WTC11 (cell line): ENCODE measurements at places on chromosomes 16 and 17.

- H3K36me3 ChIP-seq = no peaks in the 10 kb centered on the region
- peaks cover 35% of the 10 kb centered on the region for H3K4me1 ChIP-seq
- no peak overlapping the region for H3K4me3 ChIP-seq
- H3K27ac ChIP-seq = no peak overlapping the region
- peaks cover 75% of the 10 kb centered on the region for H3K27me3 ChIP-seq
- DNase-seq = no peak
Measured at GRCh38 chr17:44967907-44968224, 237 bp downstream of the C1QL1 start.

DNA sequence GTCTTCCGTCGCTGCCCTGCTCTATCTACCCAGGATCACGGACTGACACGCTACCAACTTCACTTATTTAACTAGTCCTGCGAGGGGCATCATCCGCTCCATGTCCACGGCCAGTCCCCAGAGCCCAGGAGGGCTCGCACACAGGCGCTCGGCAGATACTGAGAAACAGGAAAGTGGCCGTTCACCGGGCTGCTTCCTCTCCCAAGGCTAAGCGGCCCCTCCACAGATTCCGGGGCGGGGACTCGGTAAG lies 388 bp downstream of the OXLD1 start:
- H3K36me3 ChIP-seq = peaks cover 30% of the 10 kb centered on the region
- DNase-seq = no peak
- H3K4me3 ChIP-seq = peak overlapping the region; percentile 96
- H3K27ac ChIP-seq = peak overlapping the region; percentile 96
- H3K27me3 ChIP-seq = no peaks in the 10 kb centered on the region

- H3K4me1 ChIP-seq = peaks cover 83% of the 10 kb centered on the region
- no peaks in the 10 kb centered on the region; the same call in 1 of the 2 replicates for H3K36me3 ChIP-seq
- DNase-seq = no peak
- H3K4me3 ChIP-seq = peak overlapping the region; percentile 7; the same call in 1 of the 2 replicates
Measured at GRCh38 chr17:27466376-27466742, 10.1 kb downstream of the KSR1 start.

- no peaks in the 10 kb centered on the region for H3K36me3 ChIP-seq
- peaks cover under 1% of the 10 kb centered on the region for H3K4me1 ChIP-seq
- peaks cover 26% of the 10 kb centered on the region for H3K27me3 ChIP-seq
- DNase-seq = no peak
Measured at GRCh38 chr17:19583871-19584270, 50.2 kb downstream of the SLC47A1 start.

- H3K27ac ChIP-seq = no peak overlapping the region
- no peak overlapping the region for H3K4me3 ChIP-seq
- peaks cover 13% of the 10 kb centered on the region for H3K36me3 ChIP-seq
- peaks cover 36% of the 10 kb centered on the region for H3K4me1 ChIP-seq
- peaks cover 11% of the 10 kb centered on the region for H3K27me3 ChIP-seq
- no peak for DNase-seq
Measured at GRCh38 chr16:80982646-80983045, 24.0 kb downstream of the CMC2 start.

DNA sequence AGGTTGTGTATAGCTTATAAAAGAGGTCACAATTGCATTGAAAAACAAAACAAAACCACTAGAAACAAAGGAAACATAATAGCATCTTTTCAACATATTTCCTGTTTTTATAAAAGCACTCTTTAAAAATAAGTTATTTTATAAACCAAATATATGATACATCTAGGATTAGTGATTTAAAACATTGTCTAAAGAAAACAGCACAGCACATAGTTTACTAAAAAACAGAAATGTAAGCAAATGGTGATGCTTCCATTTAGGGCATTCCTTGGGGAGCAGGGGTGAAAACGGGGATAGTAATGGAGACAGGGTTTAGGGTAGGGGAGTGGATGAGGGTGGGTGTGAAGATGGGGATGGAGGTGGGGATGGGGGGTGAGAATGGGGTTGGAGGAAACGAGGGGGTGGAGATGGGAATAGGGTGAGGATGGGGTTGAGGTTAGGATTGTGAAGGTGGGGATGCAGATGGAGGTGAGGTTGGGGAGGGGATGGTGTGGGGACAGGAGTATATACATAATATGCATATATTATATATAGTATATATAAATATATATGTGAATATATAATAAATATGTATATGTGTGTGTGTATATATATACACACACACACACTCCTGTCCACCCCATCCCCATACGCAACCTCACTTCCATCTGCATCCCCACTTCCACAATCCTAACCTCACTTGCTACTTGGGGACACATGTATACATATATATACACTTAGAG lies 1519.5 kb downstream of the CDH11 start:
- no peak overlapping the region for H3K27ac ChIP-seq
- no peaks in the 10 kb centered on the region for H3K27me3 ChIP-seq
- no peaks in the 10 kb centered on the region for H3K4me1 ChIP-seq
- H3K36me3 ChIP-seq = no peaks in the 10 kb centered on the region
- DNase-seq = no peak
- no peak overlapping the region for H3K4me3 ChIP-seq

DNA sequence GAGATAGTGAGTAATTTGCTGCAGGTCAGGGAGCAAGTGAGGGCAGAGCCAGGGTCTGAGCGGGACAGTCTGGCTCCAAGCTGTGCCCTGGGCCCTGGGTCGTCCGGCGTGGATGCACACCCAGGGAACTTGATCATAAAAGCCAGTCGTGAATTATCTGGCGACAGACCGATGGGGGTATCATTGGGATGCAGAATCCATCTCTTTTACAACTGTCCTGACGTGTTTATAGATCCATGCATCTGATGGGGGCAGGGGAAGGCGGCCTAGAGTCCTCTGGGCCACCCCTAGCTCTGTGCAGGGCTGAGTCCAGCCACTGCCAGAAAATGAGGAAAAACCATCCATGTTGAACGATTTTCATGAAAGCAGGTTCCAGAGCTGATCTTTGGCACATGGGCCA lies 332.8 kb downstream of the C16orf95 start:
- no peak overlapping the region for H3K27ac ChIP-seq
- peaks cover 8% of the 10 kb centered on the region for H3K4me1 ChIP-seq
- no peak for DNase-seq
- H3K36me3 ChIP-seq = no peaks in the 10 kb centered on the region

DNA sequence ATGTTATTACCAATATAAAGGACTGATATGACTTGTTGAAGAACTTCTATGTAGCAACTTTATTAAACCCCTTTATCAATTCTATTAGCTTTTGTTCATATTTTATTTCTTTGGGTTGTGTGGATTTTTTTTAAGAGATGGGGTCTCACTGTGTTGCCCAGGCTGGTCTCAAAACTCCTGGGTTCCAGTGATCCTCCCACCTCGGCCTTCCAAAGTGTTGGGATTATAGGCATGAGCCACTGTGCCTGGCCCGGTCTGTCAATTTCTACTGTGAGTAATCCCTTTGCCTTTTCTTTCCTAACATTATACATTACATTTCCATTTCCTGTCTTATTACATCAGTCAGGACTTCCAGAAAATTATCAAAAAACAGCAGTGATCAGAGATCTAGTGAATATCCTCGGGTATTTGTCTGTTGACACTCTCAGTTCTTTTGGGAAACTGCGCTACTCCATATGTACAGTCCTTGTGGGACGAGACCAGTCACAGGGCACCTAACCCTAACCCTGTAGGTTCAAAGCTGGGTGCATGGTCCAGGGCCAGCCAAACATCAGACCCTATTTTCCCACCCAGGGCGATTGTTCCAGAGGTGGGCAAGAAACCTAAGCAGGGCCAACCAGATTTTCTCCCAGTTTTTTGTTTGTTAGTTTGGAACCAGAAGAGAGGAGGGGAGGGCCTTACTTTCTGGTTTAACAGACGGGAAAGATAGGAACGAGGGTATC lies 1.7 kb upstream of the SLC47A1 start:
- H3K4me1 ChIP-seq = peaks cover 16% of the 10 kb centered on the region
- no peak overlapping the region for H3K27ac ChIP-seq
- H3K36me3 ChIP-seq = no peaks in the 10 kb centered on the region
- H3K27me3 ChIP-seq = peaks cover 43% of the 10 kb centered on the region
- DNase-seq = no peak

GRCh38 chr17:83058266-83058798 lies 21.1 kb upstream of the METRNL start:
- no peaks in the 10 kb centered on the region for H3K4me1 ChIP-seq
- H3K27ac ChIP-seq = no peak overlapping the region
- no peak for DNase-seq

- H3K4me3 ChIP-seq = no peak overlapping the region
- peaks cover 57% of the 10 kb centered on the region for H3K4me1 ChIP-seq
- 0 out of 2 replicates have a peak, but pooled peaks cover 3% of the 10 kb centered on the region for H3K36me3 ChIP-seq
- H3K27me3 ChIP-seq = no peaks in the 10 kb centered on the region; the same call in 1 of the 2 replicates
- DNase-seq = peak; percentile 61
Measured at GRCh38 chr16:75580-76501, 2.2 kb upstream of the MPG start.

GRCh38 chr16:783404-784161 lies 4.6 kb downstream of the RPUSD1 start:
- no peaks in the 10 kb centered on the region for H3K27me3 ChIP-seq
- no peaks in the 10 kb centered on the region for H3K36me3 ChIP-seq
- H3K4me1 ChIP-seq = no peaks in the 10 kb centered on the region

DNA sequence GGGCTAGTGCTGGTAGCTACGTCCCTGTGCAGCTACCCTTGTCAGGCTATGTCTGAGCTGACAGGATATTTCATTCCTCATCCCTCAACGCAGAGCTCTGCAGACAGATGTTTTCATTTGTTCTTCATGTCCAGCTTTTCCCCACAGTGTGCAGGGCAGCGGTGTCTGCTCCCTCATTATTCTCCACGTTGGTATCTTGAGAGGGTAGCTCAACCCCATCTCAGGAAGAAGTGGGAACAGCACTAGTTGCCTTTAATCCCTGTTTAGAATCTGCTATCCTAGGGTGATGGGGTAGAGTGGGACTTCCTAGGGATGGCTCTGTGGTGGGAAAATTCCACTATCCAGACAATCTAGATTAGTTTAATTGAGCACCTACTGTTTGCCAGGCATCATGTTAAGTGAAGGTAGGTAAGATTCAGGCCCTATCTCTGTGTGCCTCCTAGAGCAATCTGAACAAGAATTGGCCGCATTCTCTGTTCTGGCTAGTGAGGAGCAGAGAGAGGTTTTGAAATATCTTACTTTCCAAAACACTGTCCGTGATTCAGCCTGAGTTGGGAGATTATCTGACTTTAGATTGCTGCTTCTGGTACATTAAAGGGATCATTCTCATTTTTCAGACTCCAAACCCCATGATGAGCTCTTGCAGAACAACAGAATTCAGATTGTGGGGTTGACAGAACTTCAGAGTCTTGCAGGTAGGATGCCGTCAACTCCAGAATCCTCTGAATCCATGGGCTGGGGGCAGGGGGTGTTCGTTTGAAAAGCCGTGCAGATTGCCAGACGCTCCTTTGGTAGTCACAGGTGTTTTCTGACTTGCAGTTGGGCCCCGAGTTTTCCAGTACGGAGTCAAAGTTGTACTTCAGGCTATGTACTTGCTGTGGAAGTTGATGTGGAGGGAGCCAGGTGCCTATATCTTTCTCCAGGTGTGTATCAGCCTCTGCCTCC lies 963 bp downstream of the ALG1 start:
- H3K4me3 ChIP-seq = peak overlapping the region; percentile 93
- no peak for DNase-seq
- peaks cover 12% of the 10 kb centered on the region for H3K4me1 ChIP-seq
- peaks cover 24% of the 10 kb centered on the region for H3K36me3 ChIP-seq
- 0 out of 2 replicates have a peak overlapping the region, but pooled peaks have one; percentile 63 for H3K27ac ChIP-seq

DNA sequence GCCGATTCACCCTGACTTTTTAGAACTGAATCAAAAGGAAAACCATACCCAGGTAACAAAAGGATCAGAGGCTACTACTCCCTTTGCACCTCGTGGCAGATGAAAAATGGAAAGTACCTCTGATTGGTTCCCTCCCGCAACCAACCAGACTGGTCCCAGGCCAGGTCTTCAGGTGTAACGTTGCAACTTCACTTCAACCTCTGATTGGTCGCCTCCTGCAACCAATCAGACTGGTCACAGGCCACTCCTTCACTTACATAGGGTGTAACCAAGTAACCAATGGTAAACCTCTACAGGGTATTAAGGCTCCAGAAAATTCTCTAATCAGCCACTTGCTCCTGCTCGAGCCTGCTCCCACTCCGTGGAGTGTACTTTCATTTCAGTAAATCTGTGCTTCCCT lies 89.4 kb downstream of the ADCY9 start:
- H3K36me3 ChIP-seq = peaks cover 5% of the 10 kb centered on the region
- H3K4me3 ChIP-seq = no peak overlapping the region
- H3K27ac ChIP-seq = no peak overlapping the region
- DNase-seq = no peak
- H3K4me1 ChIP-seq = peaks cover 22% of the 10 kb centered on the region

DNA sequence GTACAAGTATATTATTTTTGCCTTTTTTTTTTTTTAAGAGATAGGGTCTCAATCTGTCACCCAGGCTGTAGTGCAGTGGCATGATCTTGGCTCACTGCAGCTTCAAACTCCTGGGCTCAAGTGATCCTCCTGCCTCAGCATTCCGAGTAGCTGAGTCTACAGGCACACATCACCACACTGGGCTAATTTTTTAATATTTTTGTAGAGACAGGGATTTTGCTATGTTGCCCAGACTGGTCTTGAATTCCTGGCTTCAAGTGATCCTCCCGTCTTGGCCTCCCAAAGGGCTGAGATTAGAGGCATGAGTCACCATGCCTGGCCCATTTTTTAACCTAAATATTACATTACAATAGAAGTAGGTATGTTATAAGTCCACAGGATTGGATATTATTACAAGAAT lies 3.2 kb downstream of the TERB1 start:
- no peak overlapping the region for H3K27ac ChIP-seq
- no peaks in the 10 kb centered on the region; the same call in 1 of the 2 replicates for H3K27me3 ChIP-seq
- no peak for DNase-seq
- H3K4me1 ChIP-seq = no peaks in the 10 kb centered on the region
- H3K4me3 ChIP-seq = no peak overlapping the region
- H3K36me3 ChIP-seq = no peaks in the 10 kb centered on the region

- no peak overlapping the region for H3K27ac ChIP-seq
- no peaks in the 10 kb centered on the region for H3K4me1 ChIP-seq
Measured at GRCh38 chr17:76199469-76199868, 40.8 kb downstream of the RNF157 start.

- peaks cover 6% of the 10 kb centered on the region for H3K4me1 ChIP-seq
- H3K4me3 ChIP-seq = no peak overlapping the region
- H3K36me3 ChIP-seq = no peaks in the 10 kb centered on the region
- no peaks in the 10 kb centered on the region for H3K27me3 ChIP-seq
- DNase-seq = no peak
Measured at GRCh38 chr16:11410376-11411058, 65.3 kb downstream of the RMI2 start.

GRCh38 chr17:69434164-69434579 lies 19.7 kb downstream of the MAP2K6 start:
- DNase-seq = no peak
- 0 out of 2 replicates have a peak, but pooled peaks cover 6% of the 10 kb centered on the region for H3K36me3 ChIP-seq
- H3K27ac ChIP-seq = peak overlapping the region; percentile 88
- no peaks in the 10 kb centered on the region for H3K27me3 ChIP-seq
- H3K4me1 ChIP-seq = peaks cover 71% of the 10 kb centered on the region

GRCh38 chr16:72976438-72977064 lies 71.4 kb downstream of the ZFHX3 start:
- no peak overlapping the region for H3K27ac ChIP-seq
- H3K36me3 ChIP-seq = no peaks in the 10 kb centered on the region
- no peak for DNase-seq
- H3K27me3 ChIP-seq = no peaks in the 10 kb centered on the region
- no peaks in the 10 kb centered on the region for H3K4me1 ChIP-seq
